Right lung (tissue), 10 donors: ENCODE measurements at places on chromosomes 16 and 17.
A peak's percentile ranks its signal among the peaks of the same experiment; 100 is the strongest.

DNA sequence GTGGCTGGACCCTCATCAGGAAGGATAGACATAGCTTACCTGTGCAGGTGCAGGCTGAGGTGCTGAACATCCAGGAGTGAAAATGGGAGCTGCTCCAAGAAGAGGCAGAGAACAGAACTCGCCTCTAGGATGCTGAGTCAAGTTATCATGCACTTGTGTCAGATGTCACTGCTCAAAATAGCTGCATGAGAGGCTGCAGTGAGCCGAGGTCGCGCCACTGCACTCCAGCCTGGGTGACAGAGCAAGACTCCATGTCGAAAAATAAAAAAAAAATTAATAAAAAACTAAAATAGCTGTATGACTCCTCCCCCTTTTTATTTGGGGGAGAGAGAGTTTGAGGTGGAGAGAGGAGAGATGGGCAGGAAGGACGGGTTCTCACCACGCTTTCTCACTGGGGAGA lies 148.8 kb downstream of the FOXL1 start:
- DNase-seq = no peak

DNA sequence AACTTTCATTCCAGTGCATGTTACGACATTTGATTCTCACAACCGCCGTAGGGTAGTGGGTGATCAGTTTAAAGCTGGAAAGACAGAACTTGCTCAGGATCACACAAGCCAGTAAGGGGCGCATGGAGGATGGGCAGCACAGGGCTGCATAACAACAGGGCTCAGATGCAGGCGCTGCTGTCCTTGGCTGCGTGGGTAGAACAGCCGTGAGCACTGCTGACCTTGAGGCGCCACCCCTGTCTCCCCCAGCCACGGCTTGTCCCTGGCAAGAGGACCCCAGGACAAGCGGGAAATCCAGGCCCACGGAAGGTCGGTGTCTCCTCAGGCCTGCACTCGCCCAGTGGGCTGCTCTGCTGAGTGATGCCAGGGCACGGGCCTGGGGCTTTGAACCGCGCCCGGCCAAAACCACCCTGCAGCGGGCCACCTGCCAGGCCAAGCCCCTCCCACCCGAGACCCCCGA lies 84.7 kb downstream of the LMF1 start:
- no peak for DNase-seq

GRCh38 chr16:19753815-19754643 lies 36.0 kb downstream of the IQCK start:
- no peak for DNase-seq

DNA sequence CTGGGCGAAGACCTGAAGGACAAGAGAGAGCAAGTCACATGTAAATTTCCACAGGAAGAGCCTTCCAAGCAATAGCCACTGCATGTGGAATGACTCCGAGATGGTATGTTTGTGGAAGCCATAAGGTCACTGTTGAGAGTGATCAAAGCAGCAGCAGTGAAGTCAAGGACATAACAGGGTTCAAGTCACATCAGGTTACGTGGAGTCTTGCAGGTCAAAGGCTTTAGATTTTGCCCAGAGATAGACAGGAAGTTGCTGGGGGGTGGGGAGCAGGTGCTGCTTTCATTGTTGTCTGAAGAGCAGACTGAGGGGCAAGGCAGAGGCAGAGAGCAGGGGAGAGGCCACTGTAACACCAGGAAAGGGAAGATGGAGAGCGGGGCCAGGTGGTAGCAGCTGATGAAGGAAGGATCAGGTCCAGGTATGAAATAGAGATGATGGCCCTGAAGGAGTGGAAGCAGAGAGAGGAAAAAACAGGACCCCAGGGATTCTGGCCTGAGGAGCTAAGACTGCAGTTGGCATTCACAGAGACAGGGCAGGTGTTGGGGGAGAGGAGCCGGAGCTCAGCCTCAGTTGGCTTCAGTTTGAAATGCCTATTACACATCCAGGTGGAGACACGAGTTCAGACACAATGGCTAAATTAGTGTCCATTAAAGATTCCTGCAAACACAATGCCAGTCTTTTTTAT lies 129.3 kb upstream of the AXIN2 start:
- no peak for DNase-seq

GRCh38 chr17:82893779-82894178 lies 54.0 kb upstream of the ZNF750 start:
- no peak for DNase-seq

GRCh38 chr16:75083813-75084212 lies 32.8 kb downstream of the LDHD start:
- no peak for DNase-seq

- DNase-seq = no peak
Measured at GRCh38 chr17:4475463-4475862, 23.2 kb upstream of the SPNS2 start.

- peak; percentile 35 for DNase-seq
Measured at GRCh38 chr17:2828397-2829038, 32.3 kb downstream of the RAP1GAP2 start.

GRCh38 chr17:14775731-14776492 lies 475.0 kb downstream of the HS3ST3B1 start:
- no peak for DNase-seq

DNA sequence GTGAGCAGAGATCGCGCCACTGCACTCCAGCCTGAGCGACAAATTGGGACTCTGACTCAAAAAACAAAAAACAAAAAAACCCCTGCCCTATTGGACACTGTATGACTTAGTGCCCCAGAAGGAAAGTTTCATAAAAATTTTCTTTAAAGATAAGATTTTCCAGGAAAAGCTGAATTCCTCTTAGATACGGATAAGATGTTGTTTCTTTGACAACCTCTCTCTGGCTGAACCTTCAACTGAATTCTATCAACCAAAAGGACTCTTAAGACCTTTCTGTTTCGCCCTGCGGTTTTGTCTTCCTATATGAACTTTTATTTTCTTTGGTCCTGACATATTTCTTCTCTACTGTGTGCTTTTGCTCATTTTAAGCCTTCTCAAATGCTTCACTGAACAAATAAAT lies 35.8 kb downstream of the CPPED1 start:
- DNase-seq = no peak
